ENCODE measurements at places on chromosomes 3 and 15.

DNA sequence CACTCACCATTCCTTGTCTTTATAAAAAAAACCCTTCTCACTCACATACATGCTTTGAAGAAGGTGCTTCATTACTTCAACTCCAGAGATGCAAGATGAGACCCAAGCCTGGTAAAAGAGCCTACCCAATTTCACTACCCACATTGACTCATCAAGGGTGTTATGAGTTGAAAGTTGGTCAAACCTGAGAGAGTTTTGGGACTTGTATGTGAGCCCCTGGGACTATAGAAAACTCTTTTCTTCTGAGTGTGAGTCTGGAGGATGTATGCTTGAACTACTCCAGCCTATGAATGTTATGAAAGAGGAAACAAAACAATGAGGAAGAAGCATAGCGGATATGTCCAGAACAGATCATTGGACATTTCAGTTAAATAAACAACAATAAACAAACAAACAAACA is 106.5 kb upstream of the SATB1 start:
- peak; percentile 39 for DNase-seq

GRCh38 chr3:127467391-127467790 is 123.1 kb downstream of the TPRA1 start:
- no peak for DNase-seq

- no peak for DNase-seq
Observed at GRCh38 chr3:124053871-124054270, 61.9 kb upstream of the ROPN1 start.

DNA sequence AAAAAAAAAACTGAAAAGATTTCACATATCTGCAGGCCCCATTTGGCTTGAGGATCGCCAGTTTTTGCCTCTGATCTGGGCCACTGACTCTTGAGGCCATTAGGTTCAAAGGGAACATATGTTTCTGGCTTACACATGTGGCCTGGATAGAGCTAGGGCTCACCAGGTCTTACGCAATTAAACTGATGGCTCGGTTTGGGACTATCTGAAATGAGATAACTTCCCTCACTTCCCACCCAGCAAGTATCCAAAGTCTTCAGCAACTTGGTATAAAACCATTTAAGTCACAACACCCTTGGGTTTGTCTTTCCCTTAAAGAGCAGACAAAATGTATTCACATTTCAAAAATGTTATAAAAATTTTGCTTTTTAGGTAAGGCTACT is 36.3 kb downstream of the LRIG1 start:
- no peak for DNase-seq

DNA sequence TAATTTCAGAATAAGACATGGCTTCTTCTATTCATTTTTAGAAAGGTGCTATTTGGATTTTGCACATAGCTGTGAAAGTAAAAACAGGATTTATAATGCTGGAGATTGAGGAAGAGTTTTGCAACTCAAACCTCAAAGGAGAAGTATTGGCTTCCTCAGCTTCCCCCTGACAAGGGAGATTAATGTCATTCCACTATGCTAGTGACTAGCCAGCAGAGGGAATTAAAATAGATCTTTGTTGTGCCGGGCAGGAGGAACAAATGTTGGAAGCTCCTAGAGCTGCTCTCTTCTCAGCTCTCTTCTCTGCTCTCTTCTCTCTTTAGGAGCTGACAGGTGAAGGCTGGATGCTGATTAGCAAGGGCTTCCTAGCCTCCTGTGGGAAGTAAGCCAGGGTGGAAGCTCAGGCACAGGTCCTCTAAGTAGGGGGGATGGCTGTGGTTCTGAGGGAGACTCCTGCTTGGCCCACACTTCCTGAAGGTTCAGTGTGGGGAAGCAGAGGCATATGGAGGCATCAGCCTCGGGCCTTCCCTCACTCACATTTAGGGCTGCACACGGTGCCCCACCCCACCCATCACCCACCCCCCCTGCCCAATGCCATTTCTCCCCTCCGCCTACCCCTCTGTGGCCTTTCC is 29.6 kb downstream of the CX3CR1 start:
- no peak for DNase-seq

GRCh38 chr15:78429477-78429876 is 8.5 kb upstream of the IREB2 start:
- DNase-seq = no peak

DNA sequence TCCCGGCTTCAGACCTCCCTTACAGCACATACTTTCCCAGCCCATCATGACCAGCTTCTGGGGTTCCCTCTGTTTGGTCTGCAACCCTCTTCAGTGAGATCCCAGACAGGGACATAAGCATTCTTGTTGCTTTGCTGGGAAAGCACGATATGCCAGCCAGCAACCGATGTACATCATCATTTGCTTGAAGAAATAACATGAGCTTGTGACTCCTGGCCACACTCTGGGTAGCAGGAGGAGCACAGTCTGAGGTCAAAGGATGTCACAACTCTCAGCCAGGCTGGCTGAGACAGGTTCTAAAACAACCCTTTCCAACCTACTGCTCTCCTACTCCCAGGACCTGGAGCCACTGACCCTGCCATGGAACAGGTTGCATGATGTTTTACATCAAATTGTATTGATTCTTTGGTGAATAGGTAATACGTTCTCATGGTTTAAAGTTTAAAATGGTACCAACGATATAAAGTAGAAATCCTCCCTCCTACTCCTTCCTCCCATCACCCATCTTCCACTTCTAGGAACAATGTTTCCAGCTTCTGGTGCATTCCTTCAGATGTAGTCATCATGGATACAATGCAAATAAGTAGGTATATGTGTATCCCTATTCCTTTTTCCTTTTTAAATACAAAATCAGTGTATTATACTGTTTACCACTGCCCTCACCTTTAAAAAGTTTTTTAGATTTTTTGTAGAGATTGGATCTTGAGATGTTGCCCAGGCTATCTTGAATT is 190.3 kb downstream of the OPA1 start:
- no peak for DNase-seq

- no peak for DNase-seq
Observed at GRCh38 chr3:52845157-52845556, 10.3 kb upstream of the MUSTN1 start.

All from germinal center (tissue), 1 donor.